GM13977 (cell line): ENCODE measurements at places on chromosomes 7 and 10.

- DNase-seq = no peak
Measured at GRCh38 chr10:52571018-52571417, 201.6 kb downstream of the MBL2 start.

- no peak for DNase-seq
Measured at GRCh38 chr10:86857128-86857721, 100.2 kb downstream of the MMRN2 start.

GRCh38 chr10:130485958-130486895 lies 350.0 kb downstream of the GLRX3 start:
- no peak for DNase-seq

- no peak for DNase-seq
Measured at GRCh38 chr7:30197438-30197837, 62.7 kb downstream of the MTURN start.

DNA sequence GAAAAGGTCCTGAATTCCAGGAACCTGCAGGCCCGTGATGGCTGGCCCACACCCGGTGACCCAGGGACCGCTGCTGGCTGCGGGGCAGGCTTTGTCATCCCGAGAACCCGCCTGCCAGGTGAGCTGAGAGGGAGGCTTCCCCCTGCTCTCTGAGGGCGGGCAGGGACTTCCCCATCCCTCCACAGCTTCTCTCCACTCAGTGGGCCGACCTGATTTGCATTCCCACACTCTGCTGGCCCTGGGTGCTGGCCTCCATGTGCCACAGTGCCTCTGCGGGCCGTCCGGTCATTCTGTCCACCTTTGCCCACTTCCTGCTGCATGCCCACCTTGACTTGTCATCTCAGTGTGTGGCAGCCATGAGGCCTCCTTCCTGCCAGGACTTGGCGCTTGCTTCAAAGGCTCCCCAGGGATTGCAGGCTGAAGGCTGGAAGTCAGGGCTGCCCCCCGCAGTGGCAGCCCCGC lies 35.3 kb downstream of the PALD1 start:
- peak; percentile 88 for DNase-seq

- DNase-seq = no peak
Measured at GRCh38 chr10:11896549-11897200, 73.5 kb downstream of the PROSER2 start.

DNA sequence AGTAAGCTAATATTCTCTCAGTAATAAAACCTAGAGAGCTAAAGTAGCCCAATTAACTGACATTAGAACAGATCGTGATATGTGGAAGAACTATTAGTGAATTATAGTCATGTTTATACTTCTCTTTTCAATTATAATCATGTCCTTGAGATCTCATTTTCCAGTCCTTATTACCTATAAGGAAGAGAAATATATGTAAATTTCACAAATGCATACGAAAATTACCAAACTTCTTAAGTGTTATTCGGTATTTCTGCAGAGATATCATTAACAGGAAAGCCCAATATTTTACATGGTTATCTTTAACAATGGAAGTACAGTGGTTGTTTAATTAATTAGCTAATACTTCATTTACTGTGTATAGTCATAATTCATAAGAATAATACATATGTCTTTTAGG lies 110.7 kb downstream of the PTEN start:
- DNase-seq = no peak

DNA sequence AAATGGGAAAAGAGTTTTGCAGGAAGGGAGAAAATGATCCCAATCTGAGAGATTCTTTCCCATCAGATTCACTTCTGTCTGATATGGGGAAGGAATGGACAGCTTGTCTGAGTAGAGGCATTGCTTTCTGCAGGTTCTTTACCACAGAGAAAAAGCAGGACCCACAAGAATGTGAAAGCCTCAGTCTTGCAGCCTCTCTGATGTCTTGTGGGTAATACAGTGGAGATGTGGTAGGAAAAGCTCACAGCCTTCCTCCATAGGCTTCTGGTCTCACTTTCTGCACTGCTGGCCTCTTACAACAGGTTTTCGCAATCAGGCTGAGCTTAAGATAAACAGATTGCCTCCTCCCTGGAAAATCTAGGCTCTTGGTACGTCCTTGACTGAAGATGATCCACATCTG lies 551 bp downstream of the IFIT1 start:
- no peak for DNase-seq

DNA sequence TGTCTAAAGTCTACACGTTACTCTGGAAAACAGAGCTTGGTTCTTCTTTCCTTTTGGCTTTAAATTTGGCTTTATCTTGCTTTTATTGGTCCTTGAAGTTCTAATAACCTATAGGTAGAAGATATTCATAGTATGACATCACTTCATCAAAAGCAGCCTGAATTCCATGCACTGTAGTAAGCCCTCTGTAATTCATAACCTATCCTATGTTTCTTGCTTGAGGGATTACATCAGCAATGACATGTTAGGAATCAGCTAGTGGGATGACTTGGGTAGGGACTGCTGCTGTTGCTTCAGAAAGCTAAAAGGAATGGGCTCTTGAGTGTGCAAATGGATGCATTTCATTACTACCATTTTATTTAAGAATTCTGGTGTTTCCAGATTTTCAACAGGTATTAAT lies 184.9 kb downstream of the PTEN start:
- no peak for DNase-seq

- DNase-seq = no peak
Measured at GRCh38 chr10:668786-669485, 20.5 kb downstream of the DIP2C start.

GRCh38 chr10:33335551-33335800 lies 1.0 kb upstream of the NRP1 start:
- peak; percentile 56 for DNase-seq

DNA sequence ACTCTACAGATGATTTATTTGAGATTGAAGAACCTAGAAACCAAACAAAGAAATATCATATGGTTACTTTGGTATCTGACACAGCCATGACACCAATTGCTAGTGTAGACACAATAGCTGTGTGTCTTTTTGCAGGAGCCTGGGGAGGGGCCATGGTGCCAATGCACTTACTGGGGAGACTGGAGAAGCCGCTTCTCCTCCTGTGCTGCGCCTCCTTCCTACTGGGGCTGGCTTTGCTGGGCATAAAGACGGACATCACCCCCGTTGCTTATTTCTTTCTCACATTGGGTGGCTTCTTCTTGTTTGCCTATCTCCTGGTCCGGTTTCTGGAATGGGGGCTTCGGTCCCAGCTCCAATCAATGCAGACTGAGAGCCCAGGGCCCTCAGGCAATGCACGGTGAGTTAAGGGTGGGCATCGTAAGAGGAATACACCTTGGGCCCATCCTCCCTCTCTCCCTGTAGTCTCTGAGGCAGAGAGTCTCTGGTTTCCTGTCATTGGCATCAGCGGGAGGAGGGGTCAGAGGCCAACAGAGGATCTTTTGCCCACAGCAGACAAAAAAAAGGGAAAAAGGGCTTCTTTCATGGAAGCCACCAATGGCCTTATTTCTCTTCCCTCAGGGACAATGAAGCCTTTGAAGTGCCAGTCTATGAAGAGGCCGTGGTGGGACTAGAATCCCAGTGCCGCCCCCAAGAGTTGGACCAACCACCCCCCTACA lies 1.2 kb downstream of the TMEM139 start:
- no peak for DNase-seq

DNA sequence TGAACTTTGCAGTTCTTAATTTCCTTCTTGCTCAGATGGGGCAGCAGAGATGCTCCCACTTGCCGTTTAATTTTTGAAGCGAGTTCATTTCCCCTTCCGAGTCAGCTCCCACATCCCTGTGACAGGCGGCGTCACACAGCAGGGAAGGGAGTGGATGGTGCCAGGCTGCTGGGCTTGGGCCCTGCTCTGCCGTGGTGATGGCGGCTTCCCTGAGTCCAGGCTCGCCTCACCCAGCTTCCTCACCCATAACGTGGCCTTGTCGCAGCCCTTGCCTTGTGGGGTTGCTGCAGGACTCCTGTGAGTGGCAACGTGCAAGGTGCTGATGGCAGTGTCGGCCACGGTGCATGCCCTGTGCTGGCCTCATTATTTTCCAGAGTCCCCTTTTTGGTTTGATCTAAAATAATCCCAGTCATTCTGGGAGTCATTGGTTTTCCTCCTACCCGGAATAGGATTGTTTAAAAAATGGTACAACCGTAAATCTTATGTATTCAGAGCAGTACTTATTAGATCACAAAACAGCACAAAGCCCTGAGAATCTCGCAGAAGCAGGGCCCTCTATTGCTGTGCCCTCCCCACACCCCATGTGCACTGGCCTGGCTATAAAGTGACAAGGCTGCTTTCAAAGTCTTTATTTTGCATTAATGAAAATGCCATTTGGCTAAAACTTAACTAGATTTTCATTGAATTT lies 260.1 kb downstream of the WDR37 start:
- DNase-seq = no peak

DNA sequence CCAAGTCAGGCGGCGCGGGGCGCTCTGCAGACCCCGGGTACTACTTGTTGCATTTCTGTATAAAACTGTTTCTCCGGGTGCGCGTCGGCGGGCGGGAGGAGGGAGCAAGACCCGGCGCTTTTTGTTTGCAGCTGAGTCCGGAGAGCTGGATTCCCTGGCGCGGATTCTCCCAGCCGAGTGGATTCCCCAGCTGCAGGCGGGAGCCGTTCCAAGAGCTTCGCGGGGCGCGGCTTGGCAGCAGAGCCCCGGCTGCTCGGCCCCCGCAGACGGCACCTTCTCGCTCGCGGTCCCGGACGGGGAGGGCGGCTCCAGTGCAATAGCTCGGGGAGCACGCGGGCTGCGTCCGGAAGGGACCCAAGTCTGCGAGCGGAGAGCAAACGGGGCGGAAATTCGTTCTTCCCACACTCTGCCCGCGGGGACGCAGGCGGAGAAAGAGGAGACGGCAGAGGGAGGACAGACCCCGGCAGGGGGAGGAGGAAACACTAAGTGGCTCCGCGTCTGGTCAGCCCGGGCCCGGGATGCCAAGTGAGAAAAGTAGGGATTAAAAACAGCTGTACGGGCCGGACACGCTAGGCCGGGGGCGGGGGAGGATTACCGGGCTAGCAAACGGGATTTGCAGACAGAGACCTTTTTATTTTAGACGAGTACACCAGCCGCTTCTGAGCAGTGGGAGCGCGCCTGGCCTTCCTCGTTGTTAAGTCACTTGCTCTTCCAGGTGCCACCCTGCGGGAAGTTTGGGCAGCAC lies at the start of gene TRIL:
TSS of gene TRIL (minus strand) at position 96 of the 745 bp plus-strand sequence. CDS start 284 bp downstream, outside the sequence.
- peak; percentile 30 for DNase-seq

GRCh38 chr10:132421847-132422751 lies 25.1 kb downstream of the PWWP2B start:
- DNase-seq = peak; percentile 52
